ENCODE measurements at places on chromosomes 2 and 18.

DNA sequence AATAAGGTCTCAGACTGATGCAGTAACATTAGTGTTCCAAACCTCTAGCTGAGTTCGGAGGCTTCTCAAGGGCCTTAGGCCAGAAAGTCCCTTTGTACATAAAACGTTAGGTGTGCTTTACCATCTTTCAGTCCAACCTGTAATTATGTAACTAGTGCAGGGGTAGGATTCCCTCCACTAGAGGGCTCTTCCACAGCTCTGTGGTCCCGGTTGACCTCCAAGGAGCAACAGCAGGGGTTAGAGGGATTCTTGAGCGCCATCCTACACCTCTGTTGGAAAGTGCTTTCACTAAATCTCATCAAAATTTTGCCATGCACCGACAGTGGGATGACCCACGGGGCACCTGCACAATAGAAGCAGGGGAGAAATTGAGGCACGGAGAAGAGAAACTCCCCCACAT, 155.8 kb upstream of the LRP1B start:
- no peak for DNase-seq

GRCh38 chr2:120287183-120288015, 34.7 kb downstream of the RALB start:
- peak; percentile 64 for DNase-seq

DNA sequence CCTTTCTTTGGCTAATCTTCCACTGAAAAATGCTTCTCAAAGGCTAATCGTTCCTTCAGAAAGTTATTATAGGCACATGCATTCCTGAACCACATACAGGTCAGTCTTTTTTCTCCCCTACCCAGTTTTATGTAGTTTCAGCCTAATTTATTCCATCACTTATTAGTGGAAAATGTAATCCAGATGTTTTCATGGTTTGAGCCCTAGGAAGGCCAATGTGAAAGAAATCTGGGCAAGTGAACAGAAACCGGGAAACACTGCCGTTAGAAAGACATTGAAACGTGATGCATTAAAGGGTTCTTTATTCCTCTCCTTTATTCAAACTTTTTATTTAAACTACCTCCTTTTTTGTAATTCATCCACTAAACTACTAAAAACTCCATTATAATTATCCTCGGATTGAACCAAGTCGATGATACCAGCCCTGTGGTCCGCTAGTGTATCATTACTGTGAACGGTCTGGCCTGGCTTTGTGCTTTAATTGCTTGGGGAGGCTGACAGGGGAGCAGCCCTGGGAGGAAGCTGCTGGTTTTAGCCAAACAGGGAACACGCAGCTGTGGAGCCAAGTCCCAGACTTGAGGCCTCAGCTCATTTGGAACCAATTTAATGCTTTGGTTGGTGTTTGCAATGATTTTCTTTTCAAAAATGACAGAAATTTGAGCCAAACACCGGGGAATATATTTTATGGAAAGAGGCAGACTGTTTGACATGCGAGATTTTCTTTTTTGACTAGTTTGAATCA, 149.2 kb downstream of the ARHGAP28 start:
- no peak for DNase-seq

GRCh38 chr2:133434959-133435668, 133.1 kb downstream of the NCKAP5 start:
- DNase-seq = no peak

DNA sequence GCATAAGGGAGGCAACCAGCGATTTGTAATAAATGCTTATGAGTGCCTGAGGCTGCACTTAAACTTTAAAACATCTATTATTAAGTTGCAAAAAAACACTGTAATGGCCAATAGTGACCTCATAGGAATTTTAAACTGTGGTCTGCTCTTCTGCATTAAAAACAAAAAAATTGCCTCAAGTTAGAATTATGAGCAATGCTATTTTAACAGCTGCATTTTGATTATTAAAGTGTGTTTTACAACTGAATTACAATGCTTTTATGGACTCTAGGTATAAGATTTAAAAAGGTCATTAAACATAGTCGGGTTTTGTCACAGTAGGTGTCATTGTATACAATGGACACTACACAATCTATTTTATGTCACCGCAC, 528.7 kb upstream of the FANCL start:
- no peak for DNase-seq

DNA sequence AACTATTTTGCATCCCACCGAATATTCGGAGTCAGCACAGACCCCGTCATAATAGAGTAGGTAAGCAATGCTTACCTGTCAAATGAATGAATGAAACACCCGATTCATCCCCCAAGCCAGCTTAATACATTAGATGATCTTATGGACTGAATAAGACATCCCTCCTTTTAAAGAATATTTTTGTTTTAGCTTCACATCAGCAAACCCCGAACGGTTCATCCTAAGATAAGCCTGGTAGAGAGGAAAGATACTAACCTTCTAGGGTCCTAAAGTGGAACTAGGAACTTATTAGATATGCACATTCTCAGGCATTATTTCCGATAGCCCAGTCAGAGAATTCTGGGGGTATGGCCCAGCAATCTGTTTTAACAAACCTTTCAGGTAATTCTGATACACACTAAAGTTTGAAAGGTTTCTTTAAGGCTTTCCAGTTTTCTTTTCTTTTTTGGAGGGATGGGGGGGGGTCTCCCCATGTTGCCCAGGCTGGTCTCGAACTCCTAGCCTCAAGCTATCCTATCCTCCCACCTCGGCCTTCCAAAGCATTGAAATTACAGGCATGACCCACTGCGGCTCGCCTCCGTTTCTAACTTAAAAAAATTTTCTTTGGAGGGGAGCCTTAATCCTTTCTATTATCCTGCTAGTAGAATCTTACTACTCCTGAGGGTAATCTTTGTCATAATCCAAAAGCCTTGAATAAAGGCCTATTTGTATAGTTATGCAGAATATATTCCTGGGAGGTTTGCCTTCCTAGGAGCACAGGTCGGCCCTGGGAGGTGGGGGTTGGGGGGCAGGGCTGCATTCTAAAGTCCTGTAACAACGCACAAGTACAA, 1.0 kb upstream of the ACTR3 start:
- no peak for DNase-seq

DNA sequence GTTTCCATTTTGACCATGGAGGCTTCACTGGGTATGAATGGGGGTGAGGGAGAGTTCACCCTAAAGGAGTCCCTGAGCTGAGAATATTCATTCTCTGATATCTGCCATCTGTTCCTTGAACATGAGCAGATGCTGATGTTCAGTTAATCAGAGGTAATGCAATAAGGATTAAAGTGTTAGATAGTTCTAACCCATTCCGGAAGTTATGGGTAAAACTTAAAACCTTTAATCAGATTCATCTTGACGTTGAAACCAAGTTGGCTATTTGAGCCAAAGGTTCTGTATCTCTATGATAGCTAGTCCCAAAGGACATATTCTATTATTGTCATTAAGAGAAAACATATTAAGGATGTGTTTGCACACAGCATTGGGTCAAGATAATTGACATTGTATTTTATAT, 268.9 kb downstream of the PLCL1 start:
- no peak for DNase-seq

DNA sequence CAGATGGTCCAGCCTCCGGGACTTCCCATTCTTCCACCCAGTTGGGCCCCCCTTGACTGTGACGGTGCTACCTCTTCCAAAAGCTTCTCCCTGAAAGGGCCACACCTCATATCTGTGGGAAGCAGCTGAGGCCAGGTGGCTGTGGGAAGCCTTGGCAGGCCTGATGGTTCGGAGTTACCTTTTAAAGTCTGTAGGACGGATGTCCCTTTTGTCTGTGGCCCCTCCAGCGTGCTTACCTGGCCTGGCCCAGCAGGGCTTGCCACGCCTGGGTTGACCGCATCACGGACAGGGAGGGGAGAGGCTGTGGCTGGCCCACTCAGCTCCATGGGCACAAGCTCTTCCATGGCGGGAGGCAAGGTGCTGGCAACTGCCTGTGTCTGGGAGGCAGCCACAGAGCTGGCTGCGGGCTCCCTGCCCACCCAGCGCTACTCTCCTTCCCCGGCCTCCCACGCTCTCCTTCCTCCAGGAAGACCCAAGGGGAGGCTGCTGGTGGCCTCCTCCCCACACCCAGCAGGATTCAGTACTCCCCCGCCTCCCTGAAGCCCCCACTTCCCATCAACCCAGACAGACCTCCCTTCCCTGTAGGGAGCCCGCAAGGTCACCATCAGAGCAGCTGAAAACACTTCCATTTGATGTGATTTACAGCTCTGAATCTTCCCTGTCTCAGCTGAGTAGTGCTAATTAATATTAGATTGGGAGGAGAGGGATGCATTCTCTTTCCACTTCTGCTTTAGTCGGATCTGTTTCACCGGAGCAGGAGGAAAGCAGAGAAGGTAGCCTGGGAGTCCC, 52.8 kb downstream of the EDAR start:
- no peak for DNase-seq

DNA sequence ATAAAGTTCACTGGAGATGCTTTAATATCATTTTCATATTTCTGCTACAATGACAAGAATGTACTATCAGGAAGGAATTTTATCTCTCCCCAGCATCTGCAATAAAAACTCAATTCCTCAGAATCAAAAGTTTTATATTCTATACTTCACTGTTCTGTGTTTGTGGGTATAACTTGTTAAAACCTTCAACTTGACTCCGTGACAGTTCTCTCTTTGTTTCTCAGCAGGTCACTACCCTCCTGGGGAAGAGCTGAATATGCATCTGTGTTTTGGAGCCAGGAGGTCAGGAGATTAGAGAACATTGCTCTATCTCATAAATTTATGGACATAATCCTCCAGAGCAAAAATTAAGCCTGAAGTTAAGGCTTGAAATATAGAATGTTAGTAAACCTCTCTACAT, 411.4 kb downstream of the TRIB2 start:
- DNase-seq = no peak

DNA sequence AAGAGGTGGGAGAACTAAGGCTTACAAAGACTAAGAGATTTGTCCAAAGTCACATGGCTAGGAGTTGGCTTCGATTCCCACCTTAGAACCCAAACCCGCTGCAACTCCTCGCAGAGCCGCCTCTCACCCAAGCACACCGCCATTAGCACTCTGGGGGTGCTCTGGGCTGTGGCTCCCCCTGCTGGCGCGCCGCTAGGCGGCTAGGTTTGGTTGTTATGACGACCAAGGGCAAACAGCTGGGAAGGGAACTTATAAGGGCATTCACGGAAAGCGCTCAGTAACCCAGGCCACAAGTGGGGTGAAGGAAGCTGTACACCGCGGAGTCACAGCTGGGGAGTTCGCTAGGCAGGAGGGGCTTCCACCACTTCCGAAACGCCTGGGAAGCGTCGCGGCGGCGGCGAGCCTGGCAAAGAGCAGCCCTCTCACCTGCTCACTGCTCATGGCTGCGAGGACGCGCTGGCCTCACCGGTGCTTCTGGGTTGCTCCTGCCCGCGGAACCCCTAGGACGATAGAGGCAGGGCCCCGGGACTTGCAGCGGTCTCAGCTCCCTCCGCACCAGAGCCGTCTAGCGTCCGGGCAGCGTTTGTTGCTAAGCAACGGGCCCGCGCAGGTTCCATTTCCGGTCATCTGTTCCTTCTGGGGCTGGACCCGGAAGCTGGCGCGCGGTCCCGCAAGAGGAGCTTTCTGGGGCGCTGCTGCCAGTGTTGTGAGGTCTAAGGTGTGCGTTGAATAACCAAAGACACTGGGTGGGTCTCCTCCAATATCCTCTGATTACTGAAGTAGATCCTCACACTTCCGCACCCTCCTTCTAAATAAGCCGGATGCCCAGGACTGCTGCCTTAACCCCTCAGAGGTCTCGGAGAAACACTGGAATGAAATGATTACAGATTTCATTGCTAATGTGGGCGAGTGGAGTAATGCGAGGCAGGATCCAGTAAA, at the start of gene DNAH7:
TSS of gene DNAH7 (minus strand) at position 567 of the 939 bp plus-strand sequence. CDS start at position 441, 126 bp downstream.
- peak; percentile 95 for DNase-seq

DNA sequence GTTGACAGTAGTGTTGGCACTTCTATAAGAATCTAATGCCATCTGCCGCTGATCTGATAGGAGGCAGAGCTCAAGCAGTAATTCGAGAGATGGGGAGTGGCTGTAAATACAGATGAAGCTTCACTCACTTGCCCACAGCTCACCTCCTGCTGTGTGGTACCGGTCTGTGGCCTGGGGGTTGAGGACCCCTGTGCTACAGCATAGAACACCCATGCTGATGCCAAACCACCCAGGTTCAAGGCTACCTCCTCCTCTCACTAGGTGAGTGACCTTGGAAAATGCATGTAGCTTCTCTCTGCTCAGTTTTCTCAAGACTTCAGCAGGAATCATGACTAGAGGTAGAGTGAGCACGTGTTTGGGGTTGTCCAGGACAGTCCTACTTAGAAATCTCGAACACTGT, 263.4 kb downstream of the SH3BP4 start:
- no peak for DNase-seq

DNA sequence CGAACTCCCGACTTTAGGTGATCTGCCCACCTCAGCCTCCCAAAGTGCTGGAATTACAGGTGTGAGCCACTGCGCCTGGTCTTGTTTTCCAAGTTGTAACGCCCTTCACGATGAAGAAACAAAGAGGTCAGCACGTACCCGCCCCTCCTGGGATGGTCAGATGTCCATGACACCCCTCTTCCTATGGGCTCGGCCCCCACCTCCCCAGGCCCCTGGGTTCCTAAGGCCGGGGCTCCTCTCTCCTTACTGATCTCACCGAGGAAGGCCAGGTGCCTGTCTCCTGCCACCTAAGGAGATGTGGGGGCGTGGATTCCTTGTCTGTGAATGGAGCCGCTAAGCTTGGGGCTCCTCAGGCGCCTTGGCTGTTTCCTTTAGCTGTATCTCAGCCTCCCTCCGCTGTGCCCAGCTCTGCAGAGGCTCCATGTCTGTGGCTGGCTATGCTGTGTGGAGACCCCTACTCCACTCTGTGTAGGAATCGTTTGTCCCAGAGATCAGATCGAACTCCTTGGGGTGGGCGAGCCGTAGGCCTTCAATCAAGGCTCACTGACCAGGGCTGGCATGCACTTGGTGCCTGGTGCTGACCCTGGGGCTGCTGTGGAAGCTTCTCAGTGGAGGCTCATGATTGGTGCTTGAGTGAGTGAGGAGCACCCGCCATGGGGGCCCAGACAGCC, 8.8 kb downstream of the COLEC11 start:
- no peak for DNase-seq

- DNase-seq = no peak
These were observed 5.4 kb downstream of the SEC11C start for GRCh38 chr18:59145055-59145454.

DNA sequence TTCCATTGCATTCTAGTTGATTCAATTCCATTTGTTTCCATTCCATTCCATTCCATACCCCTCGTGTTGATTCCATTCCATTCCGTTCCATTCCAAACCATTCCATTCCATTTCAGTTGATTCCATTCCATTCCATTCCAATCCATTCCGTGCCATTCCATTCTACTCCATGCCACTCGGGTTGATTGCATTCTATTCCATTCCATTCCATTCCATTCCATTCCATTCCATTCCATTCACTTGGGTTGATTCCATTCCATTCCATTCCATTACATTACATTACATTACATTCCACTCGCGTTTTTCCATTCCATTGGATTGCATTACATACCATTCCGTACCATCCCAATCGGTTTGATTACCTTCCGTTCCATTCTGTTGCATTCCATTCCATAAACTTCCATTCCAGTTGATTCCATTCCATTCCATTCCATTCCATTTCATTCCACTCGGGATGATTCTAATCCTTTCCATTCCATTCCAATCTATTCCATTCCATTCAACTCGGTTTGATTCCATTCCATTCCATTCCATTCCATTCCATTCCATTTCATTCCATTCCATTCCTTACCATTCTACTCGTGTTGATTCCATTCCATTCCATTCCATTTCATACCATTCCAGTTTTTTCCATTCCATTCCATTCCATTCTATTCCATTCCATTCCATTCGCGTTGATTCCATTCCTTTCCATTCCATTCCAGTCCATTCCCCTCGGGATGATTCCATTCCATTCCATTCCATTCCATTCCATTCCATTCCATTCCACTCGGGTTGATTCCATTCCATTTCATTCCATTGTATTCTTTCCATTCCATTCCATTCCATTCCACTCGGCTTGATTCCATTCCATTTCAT, 1140.4 kb downstream of the RPIA start:
- no peak for DNase-seq

- DNase-seq = no peak
These were observed 221.7 kb downstream of the CD226 start for GRCh38 chr18:69725855-69726508.
